NCI-H1092 (cell line): ENCODE measurements at places on chromosomes 6 and 20.

DNA sequence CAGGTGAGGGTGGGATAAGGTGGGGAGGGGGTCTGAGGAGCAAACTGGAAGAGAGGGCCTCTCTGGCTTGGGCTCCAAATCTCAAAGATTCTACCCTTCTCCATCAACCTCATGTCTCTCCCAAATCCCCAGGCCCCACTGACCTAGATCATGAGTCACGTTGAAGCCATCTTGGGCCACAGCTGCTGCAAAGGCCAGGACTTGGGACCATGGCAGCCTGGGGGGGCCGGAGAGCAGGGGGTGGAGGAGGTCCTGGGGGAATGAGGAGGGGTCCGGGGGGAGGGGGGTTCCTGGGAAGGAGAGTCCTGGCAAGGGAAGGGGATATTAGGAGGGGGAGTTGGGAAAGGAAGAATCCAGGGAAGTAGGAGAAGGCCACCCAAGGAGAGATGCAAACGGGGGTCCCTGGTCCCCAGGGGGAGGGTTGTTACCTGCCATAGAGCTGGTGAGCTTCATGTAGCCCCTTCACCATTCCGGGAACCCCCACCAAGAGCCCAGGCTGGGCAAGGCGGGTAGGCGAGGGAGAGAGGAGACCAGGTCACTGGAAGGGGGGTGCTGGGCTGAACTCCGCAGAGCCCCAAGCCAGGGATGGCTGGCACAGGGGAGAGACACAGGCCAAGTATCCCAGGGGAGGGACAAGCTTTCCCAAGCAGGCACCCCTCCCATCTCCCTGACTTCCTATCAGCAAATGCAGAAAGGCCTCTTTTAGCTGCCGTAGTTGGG lies 12.7 kb downstream of the GGT7 start:
- DNase-seq: no peak

GRCh38 chr20:59175861-59176260 lies 12.2 kb downstream of the ZNF831 start:
- DNase-seq: no peak

- no peak for DNase-seq
Observed at GRCh38 chr6:47153404-47153755, 111.2 kb upstream of the ADGRF1 start.

DNA sequence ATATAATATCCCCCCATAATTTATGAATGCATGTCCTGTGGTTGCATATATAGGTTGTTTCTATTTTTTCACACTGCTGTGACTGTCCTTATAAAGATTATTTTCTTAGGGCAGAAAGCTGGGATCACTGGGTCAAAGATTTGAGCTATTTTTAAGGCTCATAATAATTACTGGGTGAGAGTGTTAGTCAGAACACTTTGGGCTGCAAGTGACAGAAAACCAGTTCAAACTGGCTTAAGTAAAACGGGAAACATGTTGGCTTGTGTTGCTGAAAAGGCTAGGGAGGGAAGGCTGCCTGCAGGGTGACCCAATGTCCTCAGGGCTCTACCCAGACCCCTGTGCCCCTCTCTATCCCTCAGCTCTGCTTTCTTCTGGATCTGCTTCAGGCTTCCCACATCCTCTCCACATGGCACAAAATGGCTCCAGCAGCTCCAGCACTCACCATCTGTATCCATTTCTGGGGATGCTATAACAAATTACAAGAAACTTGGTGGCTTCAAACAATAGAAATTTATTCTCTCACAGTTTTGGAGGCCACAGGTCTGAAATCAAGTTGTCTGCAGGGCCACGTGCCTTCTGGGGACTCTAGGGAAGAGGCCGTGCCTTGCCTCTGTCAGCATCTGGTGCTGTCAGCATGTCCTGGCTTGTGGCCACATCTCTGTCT lies 33.1 kb upstream of the MLN start:
- no peak for DNase-seq

DNA sequence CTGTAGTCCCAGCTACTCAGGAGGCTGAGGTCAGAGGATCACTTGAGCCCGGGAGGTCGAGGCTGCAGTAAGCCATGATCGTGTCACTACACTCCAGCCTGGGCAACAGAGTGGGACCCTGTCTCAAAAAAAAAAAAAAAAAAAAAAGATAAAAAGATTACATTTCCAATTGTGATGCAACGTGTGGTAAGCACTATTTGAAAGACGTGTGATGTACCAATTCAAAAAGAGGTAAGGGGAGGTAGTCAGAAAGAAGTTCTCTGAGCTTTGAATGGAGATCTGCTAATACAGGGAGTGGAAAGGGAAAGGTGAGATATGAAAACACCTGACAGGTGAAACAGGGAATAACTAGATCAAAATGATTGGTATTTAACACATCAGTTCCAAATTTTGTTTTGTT lies 11.9 kb downstream of the GOPC start:
- no peak for DNase-seq

GRCh38 chr6:50145125-50145524 lies 95.4 kb upstream of the DEFB112 start:
- DNase-seq: no peak

DNA sequence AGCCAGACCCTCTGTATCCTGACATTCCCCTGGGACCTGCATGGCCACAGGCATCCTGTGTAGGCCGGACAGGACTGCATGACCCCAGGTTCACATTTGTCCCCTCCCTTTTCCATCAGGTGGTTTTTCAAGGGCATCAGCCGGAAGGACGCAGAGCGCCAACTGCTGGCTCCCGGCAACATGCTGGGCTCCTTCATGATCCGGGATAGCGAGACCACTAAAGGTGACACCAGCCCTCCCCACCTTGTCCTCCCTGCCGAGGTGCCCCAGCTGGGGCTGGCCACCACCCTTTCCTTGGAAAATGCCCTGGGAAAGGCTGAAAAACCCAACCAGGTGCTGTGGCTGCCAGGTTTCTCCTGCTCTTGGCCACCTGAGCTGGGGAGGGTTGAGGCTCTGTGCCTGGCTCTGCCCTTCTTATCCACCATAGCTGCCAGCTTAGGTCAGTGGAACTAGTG lies 27.6 kb downstream of the HCK start:
- no peak for DNase-seq

- no peak for DNase-seq
Observed at GRCh38 chr6:99353126-99353525, 3.7 kb upstream of the FAXC start.

GRCh38 chr6:132365281-132365907 lies 35.9 kb downstream of the MOXD1 start:
- no peak for DNase-seq

- no peak for DNase-seq
Observed at GRCh38 chr6:164022632-164023031, 608.1 kb downstream of the QKI start.

- DNase-seq: no peak
Observed at GRCh38 chr6:84019141-84019841, 14.3 kb upstream of the MRAP2 start.

DNA sequence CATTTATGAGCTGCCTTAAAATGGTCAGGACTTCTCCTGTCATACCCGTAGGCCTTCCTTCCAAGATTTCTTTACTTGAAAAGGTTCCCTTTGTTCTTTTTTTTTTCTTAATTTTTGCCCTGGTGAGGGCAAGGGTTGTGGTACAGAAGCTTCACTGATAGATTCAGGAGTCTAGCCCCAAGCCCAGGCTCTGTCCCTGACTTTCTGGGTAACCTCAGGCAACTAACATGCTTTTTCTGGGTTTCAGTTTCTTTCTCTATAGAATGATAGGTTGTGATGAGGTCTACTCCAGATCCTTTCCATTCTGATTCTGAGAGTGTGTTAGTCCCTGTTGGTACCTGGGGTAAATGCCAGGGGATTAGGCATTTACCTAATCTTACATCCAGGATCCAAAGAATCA lies 21.2 kb downstream of the SNPH start:
- no peak for DNase-seq

- DNase-seq: no peak
Observed at GRCh38 chr6:148367411-148368024, 24.9 kb downstream of the SASH1 start.

GRCh38 chr6:6414931-6415330 lies 94.5 kb upstream of the F13A1 start:
- DNase-seq: no peak

DNA sequence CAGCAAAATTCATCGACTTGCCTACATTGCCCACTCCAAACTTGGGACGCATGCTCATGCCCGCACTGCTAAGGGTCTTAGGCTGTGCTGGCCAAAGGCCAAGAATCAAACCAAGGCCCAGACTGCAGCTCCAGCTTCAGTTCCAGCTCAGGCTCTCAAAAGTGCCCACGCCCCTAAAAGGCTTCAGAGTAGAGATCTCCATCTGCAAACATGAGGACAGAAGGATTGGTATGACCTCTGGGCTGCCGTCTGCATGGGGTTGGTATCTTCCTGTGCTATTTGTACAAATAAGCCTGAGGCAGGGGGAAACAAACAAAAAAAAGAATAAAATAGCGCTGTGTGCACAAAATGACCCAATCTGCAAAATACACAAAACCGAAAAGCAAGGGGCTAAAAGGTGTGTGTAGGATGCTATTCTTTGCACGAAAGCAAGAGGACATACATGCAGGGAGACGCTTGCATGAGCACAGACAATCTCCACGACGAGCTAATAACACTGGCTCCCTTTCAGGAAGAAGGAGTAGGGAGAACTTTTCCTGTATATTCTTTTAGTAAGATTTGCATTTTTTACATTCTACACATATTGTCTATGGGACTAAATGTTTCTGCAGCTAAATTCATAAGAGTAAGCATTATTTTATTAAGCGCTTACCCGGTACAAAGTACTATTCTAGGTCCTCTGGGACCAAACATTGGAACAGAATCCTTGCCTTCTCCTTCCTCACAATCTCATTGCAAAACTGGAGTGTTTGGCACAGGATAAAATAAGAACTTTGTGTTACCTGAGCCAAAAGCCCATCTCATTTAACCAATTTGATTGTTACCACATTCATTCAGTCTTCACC lies 33.1 kb downstream of the ATP9A start:
- no peak for DNase-seq

- DNase-seq: no peak
Observed at GRCh38 chr6:155276638-155277037, 12.8 kb downstream of the CLDN20 start.

DNA sequence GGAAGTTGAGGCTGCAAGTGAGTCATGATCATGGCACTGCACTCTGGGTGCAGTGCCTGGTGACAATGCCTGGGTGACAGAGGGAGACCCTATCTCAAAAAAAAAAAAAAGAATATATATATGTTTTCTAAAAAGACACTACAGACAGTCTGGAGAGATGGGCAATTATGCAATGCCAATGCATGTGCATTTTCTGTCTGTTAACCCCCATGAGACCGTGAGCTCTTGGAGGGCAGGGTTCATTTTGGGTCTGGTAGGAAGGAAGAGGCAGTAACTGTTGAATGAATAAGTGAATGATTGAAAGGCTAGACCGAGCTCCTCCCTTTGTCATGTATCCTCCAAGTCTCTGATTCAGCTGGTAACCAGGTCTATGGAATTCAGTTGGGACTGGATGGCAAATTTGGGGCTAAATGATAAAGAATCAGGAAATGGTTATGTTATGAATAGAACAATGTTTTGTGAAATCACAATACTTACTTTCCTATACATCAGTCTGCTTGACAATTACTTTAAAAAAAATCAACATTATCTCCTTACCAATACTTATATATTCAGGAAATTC lies 5.6 kb upstream of the BLCAP start:
- no peak for DNase-seq

DNA sequence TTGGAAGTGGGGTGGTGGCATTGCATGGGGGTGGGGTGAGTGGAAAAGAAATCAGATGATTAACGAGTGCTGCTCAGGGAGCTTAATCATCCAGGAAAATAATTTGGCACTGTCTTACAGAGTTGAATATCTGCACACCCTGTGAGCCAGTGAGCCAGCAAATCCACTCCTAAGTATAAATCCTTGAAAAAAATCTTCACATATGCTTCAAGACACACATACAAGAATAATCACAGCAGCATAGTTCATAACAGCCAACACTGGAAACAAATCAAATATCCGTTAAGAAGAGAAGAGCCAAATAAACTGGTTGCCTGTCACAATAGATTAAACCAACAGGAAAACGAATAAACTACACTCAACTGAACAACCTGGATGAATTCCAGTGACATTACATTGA lies 62.8 kb downstream of the SAMD3 start:
- DNase-seq: no peak

DNA sequence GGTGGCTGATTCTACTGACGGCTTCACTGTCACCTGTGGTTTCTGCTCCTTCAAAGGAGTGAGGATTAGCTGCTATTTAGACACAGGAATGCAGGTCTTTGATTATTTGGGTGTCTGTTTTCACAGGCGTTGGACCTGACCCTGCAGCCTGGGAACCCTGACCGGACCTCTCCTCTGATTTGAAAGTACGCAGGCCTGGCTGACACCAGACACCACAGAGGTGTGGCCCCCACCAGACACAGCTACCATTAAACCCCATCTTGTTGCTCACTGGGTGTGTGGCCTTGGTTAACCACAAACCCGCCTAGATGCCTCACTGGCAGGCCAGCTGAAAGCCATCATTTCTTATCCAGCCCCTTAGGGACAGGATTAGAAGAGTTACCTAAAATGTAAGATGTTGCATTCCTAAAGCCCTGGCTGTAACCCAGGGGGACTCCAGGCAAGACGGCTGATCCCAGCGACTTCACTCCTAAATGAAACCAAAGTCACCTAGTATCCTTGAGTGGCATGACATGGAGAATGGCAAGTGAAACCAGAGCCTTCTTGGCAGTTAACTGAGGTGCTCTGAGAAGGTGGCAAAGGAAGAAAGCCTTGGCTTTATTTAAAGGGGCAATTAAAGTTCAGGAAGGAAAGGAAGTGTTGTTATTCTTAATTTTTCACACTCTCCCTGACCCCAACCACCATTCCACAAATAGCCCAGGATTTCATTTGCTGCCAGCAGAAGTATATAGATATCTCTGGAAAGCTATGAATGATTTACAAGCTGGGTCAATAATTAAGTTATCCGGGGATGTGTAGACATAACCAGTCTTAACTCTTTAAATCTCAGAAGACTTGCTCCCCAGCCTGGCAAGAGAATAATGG lies 169.9 kb downstream of the QRSL1 start:
- no peak for DNase-seq

GRCh38 chr20:51272401-51272800 lies 249.5 kb upstream of the KCNG1 start:
- DNase-seq: no peak
